Liver (tissue), 10 donors: ENCODE measurements at places on chromosomes 4 and X.
A peak's percentile ranks its signal among the peaks of the same experiment; 100 is the strongest.

- peak; percentile 30 for DNase-seq
Observed at GRCh38 chr4:2797545-2798305, 4.8 kb downstream of the SH3BP2 start.

DNA sequence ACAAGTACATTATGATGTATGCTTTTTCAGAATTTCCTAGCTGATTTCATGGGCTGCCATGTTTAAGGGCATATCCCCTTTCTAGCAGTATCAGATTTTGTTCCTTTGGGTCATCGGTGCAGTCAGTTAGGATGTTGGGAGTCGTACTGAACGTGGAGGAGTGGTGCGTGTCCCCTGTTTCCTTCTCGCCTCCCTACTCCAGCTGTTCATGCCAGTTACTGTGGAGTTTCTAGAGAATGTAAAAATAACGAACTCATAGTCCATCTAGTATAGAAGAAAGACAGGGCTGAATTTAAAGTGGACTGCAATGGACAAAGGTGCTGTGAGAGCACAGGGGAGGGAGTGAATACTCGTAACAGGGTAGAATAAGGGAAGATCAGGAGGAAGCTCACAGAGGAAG is 111.3 kb downstream of the CEP135 start:
- DNase-seq: no peak

GRCh38 chr4:162865102-162865501 is 301.6 kb downstream of the NAF1 start:
- no peak for DNase-seq

GRCh38 chrX:33333271-33333670 is 121.9 kb upstream of the DMD start:
- no peak for DNase-seq

GRCh38 chrX:40097504-40098263 is at the start of gene BCOR:
Gene BCOR, minus strand, starts transcription at chrX:40097958. Its CDS starts 20,029 bp downstream, at chrX:40077929.
- DNase-seq: peak; percentile 79

- no peak for DNase-seq
Observed at GRCh38 chr4:70930530-70931256, 28.5 kb downstream of the MOB1B start.

DNA sequence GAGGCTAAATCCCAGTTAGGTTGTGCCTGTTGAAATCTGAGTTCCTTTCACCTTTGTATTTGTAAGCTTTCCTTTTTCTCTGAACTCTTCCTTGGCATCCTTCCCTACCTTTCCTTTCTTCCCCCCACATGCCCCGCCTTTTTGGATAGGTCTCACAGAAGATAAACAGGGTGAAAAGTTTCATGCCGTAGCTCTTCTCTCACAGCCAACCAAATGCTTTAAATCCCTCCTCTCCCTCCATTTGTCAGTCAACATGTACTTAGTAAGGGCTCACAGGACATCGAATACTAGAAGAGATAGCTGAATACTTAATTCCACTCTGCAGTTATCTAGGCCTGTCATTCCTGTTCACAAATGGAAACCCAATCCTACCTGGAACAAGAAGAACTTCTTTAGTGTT is 107.1 kb upstream of the BMPR1B start:
- DNase-seq: no peak

DNA sequence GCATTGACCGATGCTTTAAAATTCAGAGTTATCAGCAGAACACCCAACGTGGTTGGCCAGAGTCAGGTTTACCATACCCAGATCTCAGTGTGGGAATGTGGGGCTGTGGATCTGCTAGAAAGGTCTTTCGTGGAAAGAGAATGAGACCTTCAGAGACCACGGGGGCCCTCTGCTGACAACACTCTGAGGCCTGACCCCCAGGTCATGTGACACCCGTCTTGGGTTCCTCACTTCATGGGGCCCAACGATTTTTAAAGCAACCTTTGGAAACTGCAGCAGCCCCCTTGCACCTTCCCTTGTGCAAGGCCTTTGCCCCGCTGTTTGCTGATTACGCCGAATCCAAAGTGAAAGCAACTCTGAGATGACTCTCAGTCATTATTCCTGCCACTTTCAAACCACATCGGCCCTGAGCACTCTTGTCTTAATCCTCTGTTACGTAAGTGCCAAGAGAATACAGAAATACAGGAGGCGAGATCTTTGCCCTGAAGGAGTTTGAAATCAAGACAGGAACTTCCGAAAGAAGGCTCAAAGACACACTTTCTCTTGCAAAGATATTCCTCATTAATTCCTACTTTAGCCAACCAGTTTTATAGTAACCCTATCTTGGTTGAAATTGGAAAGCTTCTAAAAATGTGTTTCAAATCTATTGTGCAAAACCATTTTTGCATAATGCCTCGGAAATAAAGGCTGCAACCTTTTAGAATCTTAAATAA is 88.3 kb downstream of the EVC2 start:
- no peak for DNase-seq

DNA sequence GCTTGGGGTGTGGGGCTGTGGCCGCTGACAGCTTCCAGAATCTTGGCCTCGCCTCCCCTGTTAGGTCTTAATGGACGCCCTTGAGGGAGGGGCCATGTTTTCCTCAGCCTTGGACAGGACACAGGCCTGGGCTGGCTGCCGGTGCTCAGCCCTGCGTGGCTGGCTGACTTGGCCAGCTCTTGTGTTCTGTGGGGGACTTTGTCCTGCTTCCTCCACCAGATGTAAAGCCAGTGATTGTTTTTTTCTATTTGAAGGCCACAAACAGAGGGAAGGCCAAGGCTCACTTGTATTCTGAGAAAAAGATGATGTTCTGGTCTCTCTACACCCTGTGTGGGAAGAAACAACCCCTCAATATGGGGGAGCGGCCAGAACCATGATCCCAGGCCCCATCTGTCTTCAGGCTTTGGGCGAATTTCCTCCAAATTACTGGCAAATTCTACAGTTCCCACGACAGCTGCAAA is 71.3 kb downstream of the HTRA3 start:
- DNase-seq: no peak

DNA sequence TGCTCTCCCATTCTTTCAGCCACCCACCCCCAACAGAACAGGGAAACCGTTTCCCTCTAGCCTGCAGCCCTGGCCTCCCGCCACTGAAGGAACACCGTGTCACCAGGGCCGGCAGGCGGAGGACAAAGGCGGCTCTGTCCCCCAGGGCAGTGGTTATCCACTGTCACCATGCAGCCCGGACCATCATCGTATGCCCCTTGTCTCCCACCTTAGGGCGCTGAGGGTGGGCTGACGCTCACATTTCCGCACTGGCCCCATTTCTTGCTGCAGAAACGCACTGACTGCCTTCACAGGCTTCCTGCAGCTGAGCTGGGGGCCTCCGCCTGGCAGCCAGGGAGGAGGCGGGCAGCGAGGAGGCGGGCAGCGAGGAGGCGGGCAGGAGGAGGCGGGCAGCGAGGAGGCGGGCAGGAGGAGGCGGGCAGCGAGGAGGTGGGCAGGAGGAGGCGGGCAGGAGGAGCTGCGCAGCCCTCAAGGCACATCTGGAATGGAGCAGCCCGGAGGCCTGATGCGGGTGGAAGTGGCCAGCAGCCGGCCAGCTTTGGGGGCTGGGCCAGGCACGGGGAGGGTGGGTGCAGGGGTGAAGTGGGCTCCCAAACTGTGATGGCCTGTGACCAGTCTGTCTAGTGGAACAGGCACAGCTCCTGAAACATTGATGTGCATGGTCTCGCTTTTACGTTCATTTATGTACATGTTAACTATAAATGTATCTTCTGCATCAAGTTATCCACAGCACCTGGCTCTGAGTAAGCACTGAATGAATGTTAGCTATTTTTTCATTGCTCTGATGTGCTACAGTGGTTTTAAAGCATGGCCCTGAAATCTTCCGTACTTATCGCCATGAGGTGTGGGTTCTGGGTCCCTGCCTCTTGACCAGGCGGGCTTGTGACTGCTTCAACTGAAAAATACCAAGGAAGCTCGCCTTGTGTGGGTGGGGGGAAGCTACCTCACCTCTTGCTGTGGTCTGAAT is 20.6 kb upstream of the KIAA0232 start:
- DNase-seq: no peak
